ENCODE measurements at places on chromosomes 13 and 19. TPM values are rescaled to one million over a fixed set of nuclear protein-coding genes. Genes with fewer than 3 reads are reported as not detected.

GRCh38 chr19:45528744-45529419 lies 21.6 kb downstream of the VASP start:
- no peak for DNase-seq

GRCh38 chr13:79423801-79424642 lies 18.0 kb upstream of the RBM26 start:
- DNase-seq = peak; percentile 14

- DNase-seq = no peak
These were observed 1273.3 kb upstream of the ATXN8OS start for GRCh38 chr13:68834375-68834774.

GRCh38 chr13:58804832-58805231 lies 1173.3 kb downstream of the PCDH17 start:
- DNase-seq = no peak

GRCh38 chr13:100140441-100140840 lies 51.5 kb downstream of the PCCA start:
- DNase-seq = no peak

- no peak for DNase-seq
These were observed 12.2 kb downstream of the NFIC start for GRCh38 chr19:3378352-3379150.

GRCh38 chr19:18205200-18205892 lies 1.5 kb upstream of the RAB3A start:
- no peak for DNase-seq

GRCh38 chr13:100357764-100358163 lies 230.8 kb downstream of the GGACT start:
- no peak for DNase-seq

DNA sequence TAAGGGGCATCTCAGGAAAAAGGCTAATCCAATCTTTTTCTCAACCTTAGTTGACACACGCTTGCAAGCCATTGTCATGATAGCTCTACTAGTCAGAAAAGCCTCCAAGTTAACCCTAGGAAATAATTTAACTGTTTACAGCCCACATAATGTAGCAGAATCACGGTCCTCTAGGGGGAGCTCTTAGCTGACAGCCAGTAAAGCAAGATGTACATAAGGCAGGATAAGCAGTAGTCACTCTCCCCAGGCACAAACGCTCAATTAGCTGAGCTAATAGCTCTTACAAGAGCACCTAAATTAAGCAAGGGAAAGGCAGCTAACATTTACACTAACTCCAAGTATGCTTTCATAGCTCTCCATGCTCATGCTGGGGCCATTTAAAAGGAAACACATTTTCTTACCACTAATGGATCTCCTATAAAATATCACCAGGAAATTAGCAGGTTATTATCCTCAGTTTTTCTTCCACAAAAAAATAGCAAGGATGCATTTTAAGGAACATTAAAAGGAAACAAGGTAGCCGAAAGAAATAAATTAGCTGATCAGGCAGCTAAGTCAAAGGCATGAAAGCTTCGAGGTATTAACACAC lies 33.7 kb upstream of the ZSCAN5A start:
- no peak for DNase-seq

GRCh38 chr13:94400874-94401273 lies 78.6 kb downstream of the DCT start:
- DNase-seq = no peak

GRCh38 chr19:12784871-12785430 lies 6.3 kb upstream of the JUNB start:
- no peak for DNase-seq

- no peak for DNase-seq
These were observed 89.5 kb downstream of the SPRY2 start for GRCh38 chr13:80251403-80251802.

The FPR1 gene
- not detected for total RNA-seq

All from kidney epithelial cell (primary cell).